Dorsolateral prefrontal cortex (tissue), 122 donors: ENCODE measurements at places on chromosomes 5 and 9.

- peak; percentile 82 for DNase-seq
Observed at GRCh38 chr5:42423285-42424165, at the start of gene GHR. GHR (plus strand) TSS chr5:42423439; CDS start chr5:42565875, 142,436 bp downstream.

GRCh38 chr9:98523231-98523901, 185.4 kb downstream of the GABBR2 start:
- no peak for DNase-seq

DNA sequence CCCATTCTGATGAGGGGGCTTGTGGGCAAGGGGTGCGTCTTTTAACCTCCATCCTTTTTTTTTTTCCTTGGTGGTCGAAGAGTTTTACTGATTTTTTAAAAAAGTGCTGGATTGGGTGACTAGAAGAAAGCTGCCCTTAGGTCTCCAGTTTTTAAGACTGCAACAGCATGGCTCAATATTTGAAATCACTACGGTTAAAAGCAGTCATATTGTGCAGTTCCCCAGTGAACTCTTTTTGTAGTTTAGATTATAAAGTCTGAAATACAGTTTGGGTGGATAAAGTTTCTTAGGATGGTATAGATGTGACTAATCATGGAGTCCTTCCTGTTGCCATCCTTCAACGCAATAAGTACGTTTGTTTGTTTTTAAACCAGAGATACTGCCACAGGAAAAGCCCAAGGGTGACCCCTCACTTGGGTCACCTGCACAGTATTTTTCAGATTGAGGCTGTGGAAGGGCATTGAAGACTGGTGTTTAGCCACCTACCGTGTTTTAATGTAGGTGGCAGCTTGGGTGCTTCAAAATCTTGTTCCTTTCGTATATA, 520 bp upstream of the DHFR start:
- DNase-seq: no peak

DNA sequence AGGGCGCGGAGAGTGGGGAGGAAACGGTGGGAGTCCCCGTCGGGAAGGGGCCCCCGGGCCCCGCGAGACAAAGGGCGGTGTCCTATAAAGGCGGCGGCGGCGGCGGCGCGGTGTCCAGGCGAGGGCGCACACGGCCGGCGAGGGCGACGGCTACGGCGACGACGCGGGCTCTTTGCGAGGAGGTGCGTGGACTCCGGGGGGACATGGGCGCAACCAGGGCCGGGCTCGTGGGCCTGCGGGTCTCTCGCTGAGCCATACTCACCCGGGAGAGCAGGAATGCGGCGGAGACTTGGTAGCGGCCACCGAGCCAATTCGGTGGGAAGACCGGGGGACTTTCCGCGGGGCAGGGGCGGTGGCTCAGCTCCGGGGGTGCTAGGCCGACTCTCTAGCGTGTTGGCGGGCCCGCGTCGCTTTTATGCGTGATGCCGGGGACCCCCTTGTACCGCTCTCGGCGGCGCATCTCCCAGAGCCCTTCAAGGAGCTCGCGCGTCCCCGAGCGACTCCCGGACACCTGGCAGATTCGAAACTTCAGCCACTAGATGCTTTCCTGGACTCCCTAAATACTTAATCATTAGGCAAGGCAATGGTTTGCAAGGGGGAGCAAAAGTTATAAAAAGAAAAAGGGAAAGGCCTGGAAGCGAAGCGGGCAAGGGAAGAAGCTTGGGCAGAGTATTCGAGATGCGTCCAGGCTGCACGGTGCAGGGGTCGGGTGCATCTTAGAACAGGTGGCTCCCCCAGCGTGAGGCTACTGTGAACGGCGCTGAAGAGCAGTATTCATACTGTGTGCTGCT, 5.9 kb upstream of the TAL2 start:
- no peak for DNase-seq

GRCh38 chr5:125815-126214, 33.8 kb downstream of the PLEKHG4B start:
- DNase-seq: no peak

GRCh38 chr9:113587471-113588031, 124.0 kb downstream of the RGS3 start:
- DNase-seq: no peak

DNA sequence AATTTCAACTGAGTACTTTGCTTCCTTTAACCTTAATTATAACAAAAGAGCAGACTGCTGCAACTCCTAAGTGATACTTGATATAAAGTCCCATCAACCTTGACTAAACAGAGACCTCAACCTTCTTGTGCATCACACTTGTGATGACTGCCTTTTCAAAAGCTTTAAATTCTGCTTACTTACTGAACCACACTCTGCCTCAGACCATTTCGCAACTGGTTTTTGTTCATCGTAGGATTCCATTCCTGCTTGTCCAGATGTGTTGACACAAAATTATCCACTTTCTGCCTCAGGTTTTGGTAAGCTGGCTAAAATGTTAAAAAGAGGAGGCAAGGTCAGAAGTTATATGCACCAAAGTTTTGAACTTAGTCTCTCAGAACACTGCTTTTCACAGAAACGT, 3.5 kb downstream of the BOD1 start:
- no peak for DNase-seq

- peak; percentile 90 for DNase-seq
Observed at GRCh38 chr5:139671096-139671841, 23.1 kb downstream of the CXXC5 start.

DNA sequence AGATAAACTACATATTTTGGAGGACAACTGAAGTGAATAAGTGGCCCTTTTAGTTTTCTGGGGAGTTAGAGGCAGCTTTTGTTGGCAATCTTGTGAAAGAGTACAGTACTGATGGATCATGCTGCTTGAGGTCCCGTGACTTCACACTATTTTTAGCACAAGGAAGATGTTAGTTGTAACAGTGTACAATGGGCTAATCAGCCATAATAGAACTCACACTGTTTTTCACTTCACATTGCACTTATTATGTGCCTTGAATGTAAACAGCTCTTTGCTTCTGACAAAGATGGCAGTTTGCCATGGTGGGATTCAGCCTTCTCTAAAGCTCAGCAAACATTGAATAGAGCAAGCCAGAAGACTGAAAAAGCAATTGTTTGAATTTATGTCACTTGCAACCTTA, 176.7 kb upstream of the ZNF608 start:
- peak; percentile 32 for DNase-seq

DNA sequence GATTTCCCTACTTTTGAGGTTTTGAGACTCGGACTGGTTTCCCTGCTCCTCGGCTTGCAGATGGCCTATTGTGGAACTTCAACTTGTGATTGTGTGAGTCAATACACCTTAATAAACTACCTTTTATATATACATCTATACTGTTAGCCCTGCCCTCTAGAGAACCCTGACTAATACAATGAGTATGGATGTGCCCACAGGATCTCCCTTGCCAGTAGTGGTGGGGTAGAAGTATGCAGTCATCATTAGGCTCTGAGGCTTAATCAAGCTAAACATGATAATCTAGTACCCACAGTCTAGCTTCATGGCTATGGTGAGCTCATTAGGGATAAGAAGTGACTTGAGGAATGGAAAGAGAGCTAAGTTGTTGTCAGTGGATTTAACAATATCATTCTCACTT, 412.8 kb upstream of the PTGER4 start:
- DNase-seq: no peak

- DNase-seq: no peak
Observed at GRCh38 chr5:119452060-119452372, 281 bp upstream of the HSD17B4 start.

DNA sequence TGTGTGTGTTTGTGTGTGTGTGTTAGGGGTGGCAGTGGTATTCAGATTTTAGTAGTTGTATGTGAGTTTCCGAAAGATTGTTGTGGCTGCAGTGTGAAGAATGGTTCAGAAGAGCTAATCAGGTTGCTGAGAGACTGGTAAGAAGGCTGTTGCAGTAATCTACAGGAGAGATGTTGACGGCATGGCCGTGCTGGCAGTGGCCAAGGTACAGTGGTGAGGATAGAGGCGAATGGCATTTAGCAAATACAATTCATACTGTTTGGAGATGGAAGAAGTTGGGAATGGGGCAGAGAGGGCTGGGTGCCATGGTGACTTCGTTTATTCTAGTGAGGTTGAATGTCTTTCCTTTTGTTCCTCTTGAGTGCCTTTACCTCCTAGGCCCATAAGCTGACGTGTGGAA, 77.5 kb upstream of the SPATA31D4 start:
- DNase-seq: no peak

DNA sequence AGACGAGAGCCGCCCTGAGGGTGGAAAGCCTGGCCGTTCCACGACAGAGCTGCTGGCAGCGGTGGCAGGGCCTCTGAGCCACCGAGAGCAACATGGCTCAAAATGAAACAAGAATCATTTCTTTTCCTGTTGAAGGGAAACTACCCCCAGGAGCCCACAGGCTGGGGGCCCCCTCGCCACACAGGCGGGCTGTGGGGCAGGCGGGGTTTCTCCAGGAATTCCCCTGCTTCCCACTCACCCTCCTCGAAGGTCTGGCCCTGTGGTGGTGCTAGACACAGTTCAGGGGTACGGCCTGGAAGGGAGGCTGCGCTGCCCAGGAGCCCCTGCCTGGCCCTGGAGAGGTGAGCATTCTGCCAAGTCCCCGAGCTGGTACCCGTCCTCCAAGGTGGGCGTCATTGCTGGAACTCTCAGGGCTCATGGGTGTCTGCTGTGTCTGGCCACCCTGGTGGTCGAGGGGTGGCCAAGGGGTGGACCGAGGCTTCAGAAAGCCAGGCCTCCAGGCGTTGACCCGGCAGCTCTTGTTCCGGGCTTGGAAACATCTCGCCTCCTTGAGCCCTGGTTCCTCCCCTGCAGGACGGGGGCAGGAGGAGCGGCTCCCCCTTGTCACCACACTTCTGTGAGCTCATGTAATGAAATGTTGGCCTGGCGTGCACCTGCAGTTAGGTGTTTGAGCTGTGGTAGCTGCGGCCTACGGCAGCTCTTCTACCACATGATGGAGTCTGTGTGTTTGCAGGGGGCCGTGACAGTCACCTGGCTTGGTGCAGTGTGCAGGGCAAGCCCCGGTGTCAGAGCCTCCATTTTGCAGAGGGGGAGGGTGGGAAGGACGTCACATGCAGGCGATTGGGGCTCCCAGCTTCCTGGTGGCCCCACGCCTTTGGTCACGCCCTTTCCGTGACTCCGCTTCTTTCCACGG, 65.3 kb downstream of the RXRA start:
- DNase-seq: no peak

GRCh38 chr9:7370988-7371387, 428.6 kb downstream of the DMAC1 start:
- no peak for DNase-seq

DNA sequence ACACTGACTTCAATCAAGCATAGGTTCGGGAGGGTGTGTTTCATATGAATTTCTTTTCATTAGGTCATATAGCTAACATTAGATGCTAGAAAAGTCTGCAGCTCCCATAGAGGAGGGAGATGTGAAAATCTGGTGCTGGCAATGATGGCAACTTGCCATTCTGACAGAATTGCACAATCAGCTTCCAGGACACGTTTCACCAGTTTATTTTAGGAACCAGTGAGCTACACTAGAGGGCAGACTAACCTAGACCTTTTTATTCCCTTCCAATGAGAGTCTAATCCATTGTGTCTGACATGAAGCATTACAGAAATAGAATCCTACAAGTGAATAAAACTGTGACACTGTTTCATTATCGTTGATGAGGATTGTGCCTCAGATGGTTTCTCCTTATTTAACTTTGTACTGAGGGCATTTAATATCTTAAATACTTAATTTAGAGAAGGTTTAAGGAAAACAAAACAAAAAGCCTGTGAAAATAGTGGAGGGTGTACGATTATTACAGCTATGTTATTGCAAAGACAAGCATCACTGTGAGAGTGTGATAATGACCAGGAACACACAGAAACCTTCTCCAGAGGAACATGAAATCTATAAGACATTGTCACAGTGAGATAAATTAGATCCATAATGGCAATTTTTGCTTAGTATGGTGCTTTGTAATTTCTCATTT, 363.3 kb upstream of the RPS23 start:
- DNase-seq: no peak

GRCh38 chr5:146345578-146346366, 7.1 kb downstream of the POU4F3 start:
- DNase-seq: no peak

DNA sequence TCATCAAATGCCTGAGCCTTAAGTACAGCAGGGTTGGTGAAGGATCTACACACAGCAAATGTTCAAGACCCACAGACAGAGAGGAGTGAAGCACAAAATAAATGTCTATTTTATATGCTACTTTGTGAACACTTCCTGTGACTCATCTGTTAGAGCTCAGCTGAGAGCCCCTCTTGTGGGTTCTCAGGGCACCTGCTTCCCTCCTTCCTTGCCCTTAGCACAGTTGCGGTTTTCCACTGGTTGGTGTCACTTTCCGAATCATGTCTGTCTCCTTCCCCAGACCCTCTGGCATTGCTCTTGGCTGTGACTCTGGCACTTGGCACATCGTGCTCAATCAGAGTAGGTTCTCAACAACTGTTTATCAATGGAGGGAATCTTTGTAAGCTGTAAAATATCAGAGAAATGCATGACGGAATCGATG, 128.5 kb upstream of the STC2 start:
- DNase-seq: no peak

GRCh38 chr9:6877671-6878161, 119.9 kb downstream of the KDM4C start:
- no peak for DNase-seq

DNA sequence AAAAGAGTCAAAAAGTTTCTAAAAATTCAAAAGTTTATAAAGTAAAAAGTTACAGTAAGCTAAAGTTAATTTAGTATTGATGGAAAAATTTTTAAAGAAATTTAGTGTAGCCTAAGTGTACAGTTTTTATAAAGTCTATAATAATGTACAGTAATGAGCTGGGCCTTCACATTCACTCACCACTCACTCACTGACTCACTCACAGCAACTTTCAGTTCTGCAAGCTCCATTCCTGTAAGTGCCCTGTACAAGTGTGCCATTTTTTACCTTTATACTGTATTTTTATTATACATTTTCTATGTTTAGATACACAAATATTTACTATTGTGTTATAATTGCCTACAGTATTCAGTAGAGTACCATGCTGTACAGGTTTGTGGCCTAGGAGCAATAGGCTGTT, 239.5 kb upstream of the MAP3K1 start:
- DNase-seq: no peak

- DNase-seq: no peak
Observed at GRCh38 chr9:18596920-18597319, 123.0 kb downstream of the ADAMTSL1 start.

DNA sequence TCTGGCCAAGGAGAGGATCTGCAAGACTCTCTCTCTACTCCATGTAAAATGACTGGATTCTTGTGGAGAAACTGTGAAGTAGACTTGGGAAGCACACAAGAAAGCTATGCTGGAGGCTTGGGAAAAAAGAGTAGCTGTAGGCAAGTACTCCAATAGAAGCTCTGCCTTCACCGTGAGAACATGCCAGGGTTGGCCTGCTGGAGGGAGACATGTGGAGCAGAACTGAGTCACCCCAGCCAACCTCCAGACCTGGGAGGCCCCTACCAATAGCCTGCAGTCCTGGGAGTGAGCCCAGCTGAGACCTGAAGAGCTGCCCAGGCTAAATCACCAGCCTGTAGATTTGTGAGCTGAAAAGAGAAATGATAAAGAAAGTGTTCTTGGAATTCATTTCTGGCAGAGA, 66.6 kb downstream of the DEPDC1B start:
- no peak for DNase-seq

GRCh38 chr9:97963232-97963631, 19.9 kb upstream of the ANP32B start:
- DNase-seq: no peak
